Right atrium auricular region (tissue), 2 donors: ENCODE measurements at places on chromosomes 4 and X.

DNA sequence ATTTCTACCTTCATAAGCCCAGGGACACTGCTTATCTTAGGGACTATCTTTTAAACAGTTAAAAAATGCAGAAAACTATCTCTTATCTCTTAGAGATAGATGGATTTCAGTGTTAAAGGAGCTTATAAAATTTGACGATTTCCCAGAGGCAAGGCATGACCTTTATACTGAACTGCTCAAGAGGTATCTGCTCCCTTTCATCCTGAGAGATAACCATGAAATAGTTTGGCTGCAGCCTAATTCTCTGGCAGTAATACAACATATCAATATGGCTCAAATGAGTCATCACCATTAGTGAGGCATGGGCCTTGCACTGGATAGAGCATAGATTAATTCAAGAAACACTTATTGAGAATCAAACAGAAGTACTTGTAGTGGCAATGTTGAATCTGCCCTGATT lies 348.2 kb upstream of the GRIA3 start:
- no peak overlapping the region for H3K4me3 ChIP-seq
- H3K36me3 ChIP-seq = no peaks in the 10 kb centered on the region
- DNase-seq = no peak
- no peaks in the 10 kb centered on the region for H3K27me3 ChIP-seq
- no peak overlapping the region for H3K27ac ChIP-seq

DNA sequence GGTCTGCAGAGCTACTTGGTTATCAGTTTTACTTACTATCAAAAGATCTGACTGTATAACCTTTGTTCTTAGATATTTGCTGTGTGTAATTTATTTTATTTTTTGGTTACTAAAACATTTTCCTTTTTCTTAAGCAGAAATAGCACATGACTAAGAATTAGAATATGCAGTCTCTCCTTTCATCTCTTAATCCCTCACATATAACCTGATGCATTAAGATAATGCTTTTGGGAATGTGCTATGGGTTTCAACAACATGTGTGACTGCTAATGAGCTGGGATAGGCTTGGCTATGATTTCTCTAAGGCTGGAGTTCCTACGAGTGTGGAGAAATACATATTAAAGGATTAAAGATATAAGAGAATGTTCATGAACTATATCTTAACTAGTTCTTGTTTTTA lies 41.5 kb downstream of the SHROOM3 start:
- no peak for DNase-seq
- H3K27me3 ChIP-seq = no peaks in the 10 kb centered on the region
- no peak overlapping the region for H3K27ac ChIP-seq
- no peaks in the 10 kb centered on the region for H3K36me3 ChIP-seq
- no peak overlapping the region for H3K4me3 ChIP-seq

- no peak overlapping the region for H3K27ac ChIP-seq
- no peak overlapping the region for H3K4me3 ChIP-seq
- H3K36me3 ChIP-seq = no peaks in the 10 kb centered on the region
These were observed 22.1 kb downstream of the STAP1 start for GRCh38 chr4:67580577-67580976.

DNA sequence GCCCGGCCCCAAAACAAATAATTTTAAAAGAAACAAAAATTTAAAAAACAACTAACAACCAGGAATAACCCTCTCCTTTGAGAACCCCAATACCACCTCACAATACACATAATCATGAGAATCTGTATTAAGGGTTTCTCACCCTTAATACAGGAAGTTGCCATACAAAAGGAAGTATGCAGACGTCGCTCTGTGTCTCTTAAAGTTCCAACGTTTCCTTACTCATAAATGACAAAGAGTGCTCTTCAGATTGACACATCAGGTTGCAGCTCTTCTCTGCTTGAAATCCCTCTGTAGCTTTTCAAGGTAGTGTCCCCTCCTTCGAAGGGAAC lies 73.9 kb upstream of the IRF2 start:
- DNase-seq = no peak
- H3K27me3 ChIP-seq = no peaks in the 10 kb centered on the region
- H3K4me1 ChIP-seq = no peaks in the 10 kb centered on the region
- H3K4me3 ChIP-seq = no peak overlapping the region
- H3K27ac ChIP-seq = no peak overlapping the region

- no peak overlapping the region for H3K27ac ChIP-seq
- H3K36me3 ChIP-seq = no peaks in the 10 kb centered on the region
- DNase-seq = no peak
- no peaks in the 10 kb centered on the region for H3K4me1 ChIP-seq
- H3K27me3 ChIP-seq = no peaks in the 10 kb centered on the region
These were observed 30.9 kb upstream of the GLRA3 start for GRCh38 chr4:174859904-174860303.

DNA sequence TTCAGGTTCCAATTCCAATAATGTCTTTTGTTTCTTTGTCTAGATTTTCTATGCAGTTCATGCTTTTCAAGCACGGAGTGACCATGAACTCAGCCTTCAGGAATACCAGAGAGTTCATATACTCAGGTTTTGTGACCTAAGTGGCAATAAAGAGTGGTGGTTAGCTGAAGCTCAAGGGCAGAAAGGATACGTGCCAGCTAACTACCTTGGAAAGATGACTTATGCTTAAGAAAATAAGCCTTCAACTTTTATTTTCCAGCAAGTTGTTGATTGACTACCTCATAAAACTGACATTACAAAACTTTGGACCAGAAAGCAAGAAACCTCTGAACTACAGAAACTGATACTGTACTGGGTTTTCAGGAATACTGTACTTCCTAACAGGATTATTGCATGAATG lies 30.8 kb downstream of the INTS12 start:
- H3K36me3 ChIP-seq = peaks cover 5% of the 10 kb centered on the region
- no peak overlapping the region for H3K27ac ChIP-seq
- H3K4me3 ChIP-seq = no peak overlapping the region
- H3K27me3 ChIP-seq = no peaks in the 10 kb centered on the region
- DNase-seq = no peak
- no peaks in the 10 kb centered on the region for H3K4me1 ChIP-seq

DNA sequence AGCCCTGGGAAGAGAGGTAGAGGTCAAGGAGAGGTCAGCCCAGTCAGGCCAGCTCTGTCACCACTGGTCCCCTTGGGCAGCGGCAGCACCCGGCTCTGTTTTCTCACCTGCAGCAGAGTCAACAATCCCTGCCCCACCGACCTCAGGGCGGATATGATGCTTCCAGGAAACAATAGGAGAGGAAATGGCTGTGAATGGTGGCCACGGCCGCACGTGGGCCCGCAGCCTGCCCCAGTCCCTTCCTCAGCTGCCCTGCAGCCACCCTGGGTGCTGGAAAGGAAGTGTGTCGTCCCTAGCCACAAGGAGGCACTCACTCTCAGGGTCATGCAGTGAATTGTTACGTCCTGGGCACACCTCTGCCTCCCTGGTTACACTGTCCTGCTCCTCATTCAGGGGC lies 92.5 kb upstream of the ENPP6 start:
- no peak for DNase-seq
- H3K36me3 ChIP-seq = no peaks in the 10 kb centered on the region
- no peak overlapping the region for H3K27ac ChIP-seq
- no peaks in the 10 kb centered on the region for H3K27me3 ChIP-seq
- no peak overlapping the region for H3K4me3 ChIP-seq

DNA sequence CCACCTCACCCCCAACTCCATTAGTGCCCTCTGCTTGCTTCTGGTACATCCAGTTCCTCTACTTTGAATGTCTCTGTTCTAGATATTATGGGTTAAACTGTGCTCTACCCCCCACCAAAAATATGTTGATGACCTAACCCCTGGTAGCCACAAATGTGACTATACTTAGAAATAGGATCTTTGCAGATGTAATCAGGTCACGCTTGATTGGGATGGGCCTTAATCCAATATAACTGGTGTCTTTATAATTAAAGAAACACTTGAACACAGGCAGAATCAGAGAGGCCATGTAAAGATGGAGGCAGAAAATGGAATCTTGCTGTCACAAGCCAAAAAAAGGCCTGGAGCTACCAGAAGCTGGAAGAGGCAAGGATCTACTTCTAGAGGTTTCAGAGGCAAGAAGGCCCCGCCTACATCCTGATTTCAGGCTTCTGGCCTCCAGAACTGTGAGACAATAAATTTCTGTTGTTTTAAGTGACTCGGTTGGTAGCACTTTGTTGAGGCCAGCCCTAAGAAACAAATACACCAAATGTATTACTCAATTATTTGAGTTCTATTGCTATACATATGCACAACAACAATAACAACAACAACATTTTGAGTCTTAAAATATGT lies 220.0 kb downstream of the PPP3CA start:
- no peak overlapping the region for H3K4me3 ChIP-seq
- no peaks in the 10 kb centered on the region for H3K4me1 ChIP-seq
- H3K36me3 ChIP-seq = no peaks in the 10 kb centered on the region
